A172 (cell line): ENCODE measurements at places on chromosomes 6 and 20. TPM values are rescaled to one million over a fixed set of nuclear protein-coding genes. Genes with fewer than 3 reads are reported as not detected.

The LAMA5 gene
- total RNA-seq = 63.8 and 81.2 TPM in 2 replicates

The ANKRD6 gene
- total RNA-seq = 7.9 and 10.7 TPM in 2 replicates

The NINL gene
- 9.1 and 9.4 TPM in 2 replicates for total RNA-seq

DNA sequence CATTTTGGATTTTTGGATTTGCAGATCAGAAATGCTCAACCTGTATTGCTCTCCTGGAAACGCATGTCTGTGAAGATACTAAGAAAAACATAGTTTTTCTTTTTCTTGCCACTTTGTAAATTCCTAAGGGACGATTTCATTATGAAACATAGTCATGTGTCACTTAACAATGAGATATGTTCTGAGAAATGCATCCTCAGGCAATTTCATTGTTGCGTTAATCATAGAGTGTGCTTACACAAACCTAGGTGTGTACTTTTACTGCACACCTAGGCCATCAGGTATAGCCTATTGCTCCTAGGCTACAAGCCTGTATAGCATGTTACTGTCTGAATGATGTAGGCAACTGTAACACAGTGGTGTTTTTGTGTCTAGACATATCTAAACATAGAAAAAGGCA is 13.4 kb upstream of the THEMIS start:
- DNase-seq = no peak

DNA sequence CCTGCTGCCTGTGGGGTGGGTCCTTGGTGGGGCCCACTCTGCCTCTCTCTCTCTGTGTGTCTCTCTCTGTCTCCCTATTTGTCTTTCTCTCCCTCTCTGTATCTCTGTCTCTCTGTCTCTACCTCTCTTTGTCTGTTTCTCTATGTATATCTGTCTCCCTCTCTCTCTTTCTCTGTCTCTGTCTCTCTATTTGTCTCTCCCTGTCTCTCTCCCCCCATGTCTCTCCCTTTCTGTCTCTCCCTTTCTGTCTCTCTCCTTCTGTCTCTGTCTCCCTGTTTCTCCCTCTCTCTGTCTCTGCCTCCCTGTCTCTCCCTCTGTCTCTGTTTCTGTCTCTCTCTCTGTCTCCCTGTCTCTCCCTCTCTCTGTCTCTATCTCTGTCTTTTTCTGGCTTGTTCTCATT is 353.2 kb downstream of the CDH4 start:
- no peak for DNase-seq

GRCh38 chr20:63740627-63741353 is 1.2 kb downstream of the SLC2A4RG start:
- DNase-seq = peak; percentile 77

- DNase-seq = no peak
Measured at GRCh38 chr20:17594443-17594842, 24.6 kb downstream of the DSTN start.

DNA sequence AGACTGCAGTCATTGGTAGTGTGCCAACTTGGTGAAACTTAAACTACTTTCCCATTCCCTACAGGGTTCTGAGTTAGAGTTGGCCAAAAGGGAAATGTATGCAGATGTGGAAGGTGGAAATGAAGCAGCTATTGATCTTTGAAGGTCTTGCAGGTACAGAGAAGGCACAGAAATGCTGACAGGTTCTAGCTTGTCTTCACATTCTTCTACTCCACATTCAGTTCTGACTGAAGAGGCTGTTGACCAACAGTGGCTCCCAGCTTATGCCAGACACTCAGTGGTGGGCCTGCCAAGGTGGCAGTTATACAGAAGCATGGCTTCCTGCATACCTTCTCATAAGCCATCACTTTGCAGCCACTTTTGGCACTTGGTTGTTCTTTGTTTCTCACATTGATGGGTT is 423.9 kb downstream of the CDC5L start:
- DNase-seq = no peak

DNA sequence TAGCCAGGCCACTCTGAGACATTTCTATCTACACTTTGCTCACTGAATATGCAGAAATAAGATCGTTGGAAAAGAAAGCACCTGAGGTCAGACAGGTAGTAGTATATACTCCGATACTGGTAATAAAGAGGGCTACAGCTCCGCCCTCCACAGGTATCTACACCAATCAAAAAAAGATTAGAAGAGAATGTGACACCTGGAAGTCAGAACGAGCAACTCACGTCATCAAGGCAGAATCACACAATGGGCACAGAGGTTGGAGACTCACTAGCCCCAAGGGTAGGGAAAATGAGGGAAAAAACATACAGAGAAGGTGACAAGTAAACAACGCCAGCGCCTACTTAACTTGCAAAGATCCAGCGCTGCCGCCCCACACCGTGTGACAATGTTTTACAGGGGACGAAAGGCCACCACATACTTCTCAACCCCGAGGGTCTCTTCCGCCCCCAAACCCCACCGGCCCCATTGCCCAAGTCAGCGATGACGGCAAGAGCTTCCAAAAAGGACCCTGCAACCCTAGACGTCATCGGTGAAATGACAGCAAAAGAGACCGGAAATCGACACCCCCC is 653 bp downstream of the LMBRD1 start:
- DNase-seq = peak; percentile 25

GRCh38 chr6:75261299-75261698 is 17.7 kb upstream of the COX7A2 start:
- no peak for DNase-seq

- peak; percentile 23 for DNase-seq
Measured at GRCh38 chr6:81362246-81362645, 390.2 kb downstream of the TENT5A start.

DNA sequence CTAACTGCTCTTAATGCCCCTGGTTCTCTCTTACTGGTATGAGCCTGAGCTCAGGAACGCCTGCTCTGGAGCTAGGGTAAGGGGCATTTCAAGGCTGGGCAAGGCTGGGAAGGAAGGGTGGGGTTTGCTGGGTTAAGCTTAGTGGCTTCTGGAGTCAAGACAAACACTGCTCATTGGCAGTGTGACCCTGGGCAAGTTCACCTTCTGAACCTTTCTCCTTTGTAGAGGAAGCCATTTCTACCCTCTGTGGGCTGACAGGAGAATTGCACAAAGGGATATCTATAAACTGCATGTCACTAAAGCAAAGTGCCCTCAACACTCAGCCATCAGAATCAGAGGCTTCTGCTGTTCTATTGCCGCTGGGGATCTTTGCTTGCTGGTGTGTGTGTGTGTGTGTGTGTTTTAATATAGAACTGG is 20.3 kb upstream of the LRRN4 start:
- peak; percentile 24 for DNase-seq

GRCh38 chr6:157597461-157598312 is 216.7 kb downstream of the ZDHHC14 start:
- peak; percentile 24 for DNase-seq

- no peak for DNase-seq
Measured at GRCh38 chr6:109456710-109457561, 1.4 kb upstream of the MICAL1 start.

DNA sequence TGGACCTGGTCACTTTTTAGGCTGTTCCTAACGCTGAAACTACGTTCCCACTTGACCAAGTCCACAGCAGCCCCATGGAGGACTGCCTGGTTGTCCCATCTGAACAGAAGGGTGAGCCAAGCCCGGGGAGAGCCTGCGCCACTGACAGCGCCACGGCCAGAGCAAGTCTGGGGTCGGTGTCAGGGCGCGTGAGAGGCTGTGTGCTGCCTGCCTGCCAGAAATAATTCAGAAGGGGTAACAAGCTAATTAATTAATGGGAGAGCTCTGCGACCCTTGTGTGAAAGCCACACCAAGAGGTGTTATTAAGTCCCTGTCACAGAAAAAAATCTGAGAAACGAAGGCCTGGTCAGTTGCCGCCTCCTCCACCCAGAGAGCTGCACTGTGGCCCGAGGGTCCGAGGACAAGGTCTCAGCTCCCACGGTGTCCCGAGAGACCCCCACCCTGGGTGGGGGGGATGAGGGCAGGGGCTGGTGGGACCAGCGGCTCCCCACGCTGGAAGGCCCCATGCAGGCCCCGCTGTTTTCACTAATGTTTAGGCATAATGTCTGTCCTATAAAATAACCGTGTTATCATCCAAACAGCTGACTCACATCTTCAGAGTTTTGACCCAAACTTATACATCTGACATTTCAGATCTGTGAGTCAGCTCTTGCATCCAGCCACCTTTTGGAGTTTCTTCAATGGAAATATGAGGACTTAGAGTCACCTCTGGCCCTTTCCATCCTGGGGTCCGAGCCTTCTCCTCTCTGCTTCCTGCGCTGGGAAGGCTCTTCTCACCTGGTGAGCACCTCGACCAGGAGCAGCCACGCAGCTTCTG is 58.5 kb downstream of the DLL1 start:
- peak; percentile 46 for DNase-seq

DNA sequence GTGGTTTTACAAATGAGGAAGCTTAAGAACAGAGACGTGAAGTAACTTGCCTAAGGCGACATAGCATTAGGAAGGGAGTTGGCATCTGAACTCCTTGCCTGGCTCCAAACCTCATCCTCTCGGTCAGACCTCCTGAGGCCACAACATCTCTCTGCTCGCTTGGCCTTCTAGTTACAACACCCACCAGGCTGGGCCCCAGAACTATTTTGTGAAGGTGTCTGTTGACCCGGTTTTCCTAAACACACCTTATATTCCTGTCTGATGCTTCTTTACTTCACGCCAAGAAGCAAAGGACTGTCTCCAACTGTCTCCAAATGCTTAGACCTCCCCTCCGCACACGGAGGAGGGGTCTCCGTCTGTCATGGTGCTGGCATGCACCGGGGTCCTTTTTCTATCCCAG is 326.6 kb downstream of the THBS2 start:
- no peak for DNase-seq

GRCh38 chr6:159943968-159944598 is 24.8 kb upstream of the IGF2R start:
- DNase-seq = no peak

- no peak for DNase-seq
Measured at GRCh38 chr6:36479256-36479655, 36.5 kb downstream of the KCTD20 start.
